ENCODE measurements at places on chromosomes 7 and 10.

DNA sequence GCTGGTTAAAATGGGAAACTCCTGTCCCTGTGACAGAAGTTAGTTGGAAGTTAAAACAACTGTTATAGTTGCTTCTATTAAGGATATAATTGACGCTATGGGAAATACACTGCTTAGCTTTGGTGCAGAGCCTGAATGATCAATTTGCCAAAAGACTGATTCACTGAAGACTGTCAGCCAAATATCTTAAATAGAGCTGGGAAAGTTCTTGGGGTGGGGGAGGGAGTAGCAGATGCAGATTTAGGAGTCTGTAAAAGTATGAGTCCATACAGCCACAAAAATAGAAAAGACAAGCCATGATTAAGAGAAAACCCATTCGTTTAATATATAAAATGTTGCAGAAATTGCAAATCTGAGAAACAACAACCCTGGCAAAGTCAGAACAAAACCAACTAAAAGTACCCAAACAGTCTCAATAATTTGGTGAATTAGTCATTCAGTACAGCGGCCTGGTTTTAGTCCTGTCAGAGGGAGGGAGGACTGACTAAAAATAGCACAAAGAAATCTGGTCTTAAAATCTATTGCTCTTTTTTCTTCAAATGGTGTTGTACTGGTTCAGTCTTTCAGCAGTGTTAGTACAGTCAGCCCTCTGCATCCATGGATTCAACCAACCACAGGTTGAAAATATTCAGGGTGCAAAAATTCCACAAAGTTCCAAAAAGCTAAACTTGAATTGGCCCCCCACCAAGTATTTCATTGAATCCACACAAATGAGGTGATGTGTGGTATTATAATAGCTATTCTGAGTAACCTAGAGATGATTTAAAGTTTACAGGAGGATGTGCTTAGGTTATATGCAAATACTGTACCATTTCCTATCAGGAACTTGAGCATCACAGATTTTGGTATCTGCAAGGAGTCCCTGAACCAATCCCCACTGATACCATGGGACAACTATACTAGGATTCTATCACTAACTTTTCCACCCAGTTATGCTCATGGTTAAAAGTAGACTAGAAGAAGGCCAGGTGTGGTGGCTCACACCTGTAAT, 30.0 kb downstream of the STK17A start:
- peak; percentile 25 for DNase-seq

DNA sequence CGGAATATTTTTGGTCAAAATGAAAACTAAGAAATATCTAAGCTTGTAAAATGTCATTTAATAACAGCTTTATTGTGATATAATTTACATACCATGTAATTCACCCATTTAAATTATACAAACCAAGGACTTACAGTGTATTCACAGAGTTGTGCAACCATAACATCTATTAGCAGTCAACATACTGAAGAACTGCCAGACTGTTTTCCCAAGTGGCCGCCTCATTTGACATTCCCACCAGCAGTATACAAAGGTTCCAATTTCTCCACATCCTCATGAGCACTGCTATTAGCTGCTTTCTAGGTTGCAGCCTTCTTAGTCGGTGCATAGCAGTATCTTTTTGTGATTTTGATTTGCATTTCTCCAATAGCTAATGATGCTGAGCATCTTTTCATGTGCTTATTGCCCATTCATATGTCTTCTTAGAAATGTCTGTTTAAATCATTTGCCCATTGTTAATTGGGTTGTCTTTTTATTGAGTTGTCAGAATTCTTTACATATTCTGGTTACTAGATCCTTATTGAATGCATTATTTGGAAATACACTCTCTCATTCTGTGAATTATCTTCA, 153.0 kb upstream of the FGFR2 start:
- peak; percentile 29 for DNase-seq

DNA sequence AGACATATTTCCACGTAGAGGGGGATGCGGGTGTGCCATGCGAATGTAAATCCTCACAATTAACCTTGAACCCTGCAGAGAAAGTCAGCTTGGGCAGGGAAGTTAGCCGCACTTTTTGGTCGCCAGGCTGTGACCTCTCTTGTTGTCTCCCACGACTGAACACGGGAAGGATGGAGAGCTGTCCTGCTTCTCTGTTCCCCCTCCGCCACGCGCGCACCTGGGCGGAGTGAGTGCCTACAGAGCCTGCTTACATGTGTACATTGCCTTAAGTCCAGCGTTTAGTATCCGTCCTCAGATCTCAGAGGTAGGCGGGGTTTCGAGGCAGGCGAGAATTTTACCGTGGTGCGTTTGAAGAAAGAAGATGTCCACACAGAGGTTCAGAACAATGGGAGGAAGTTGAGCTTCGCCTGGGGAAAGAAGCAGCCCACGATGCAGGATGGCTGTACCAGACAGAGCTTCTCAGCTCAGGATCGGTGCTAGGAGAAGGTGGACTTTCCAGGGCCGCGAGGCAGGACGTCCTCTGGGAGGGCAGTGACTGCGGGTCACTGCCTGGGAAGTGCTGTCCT, 482 bp upstream of the ERCC6 start:
- no peak for DNase-seq

GRCh38 chr10:28734938-28735759, 57.8 kb downstream of the BAMBI start:
- DNase-seq, result peak; percentile 86

GRCh38 chr7:70830060-70830395, 301.9 kb upstream of the GALNT17 start:
- DNase-seq, result no peak

DNA sequence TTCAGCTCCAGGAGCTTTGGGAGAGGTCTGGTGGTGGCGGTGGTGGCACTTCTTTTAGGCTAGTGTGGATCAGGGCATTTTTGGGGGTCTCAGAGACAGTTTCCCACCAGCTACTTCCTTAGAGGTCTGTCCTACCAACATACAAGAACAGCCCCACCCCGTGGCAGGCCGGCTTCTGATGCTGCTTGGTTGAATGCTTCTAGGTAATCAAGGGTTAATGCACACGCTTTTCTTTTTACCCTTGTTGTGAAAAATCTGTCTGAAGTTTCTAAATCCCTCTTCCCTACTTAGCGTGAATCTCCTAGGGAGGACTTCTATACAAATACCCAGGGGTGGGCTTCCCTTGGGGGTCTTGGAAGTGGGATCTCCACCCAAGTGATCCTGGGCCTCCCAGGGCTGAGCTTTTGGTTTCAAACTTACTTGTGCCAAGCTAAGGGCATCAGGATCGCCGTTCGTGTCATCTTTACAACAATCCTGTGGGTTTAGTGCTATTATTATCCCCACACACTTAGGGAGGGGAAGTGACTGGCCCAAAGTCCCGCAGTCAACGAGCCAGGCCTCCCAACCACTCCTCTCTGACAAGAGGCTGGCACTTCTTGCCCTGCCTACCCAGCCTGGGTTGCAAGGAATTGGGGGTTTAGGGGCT, 1.7 kb downstream of the SH2B2 start:
- DNase-seq, result no peak

DNA sequence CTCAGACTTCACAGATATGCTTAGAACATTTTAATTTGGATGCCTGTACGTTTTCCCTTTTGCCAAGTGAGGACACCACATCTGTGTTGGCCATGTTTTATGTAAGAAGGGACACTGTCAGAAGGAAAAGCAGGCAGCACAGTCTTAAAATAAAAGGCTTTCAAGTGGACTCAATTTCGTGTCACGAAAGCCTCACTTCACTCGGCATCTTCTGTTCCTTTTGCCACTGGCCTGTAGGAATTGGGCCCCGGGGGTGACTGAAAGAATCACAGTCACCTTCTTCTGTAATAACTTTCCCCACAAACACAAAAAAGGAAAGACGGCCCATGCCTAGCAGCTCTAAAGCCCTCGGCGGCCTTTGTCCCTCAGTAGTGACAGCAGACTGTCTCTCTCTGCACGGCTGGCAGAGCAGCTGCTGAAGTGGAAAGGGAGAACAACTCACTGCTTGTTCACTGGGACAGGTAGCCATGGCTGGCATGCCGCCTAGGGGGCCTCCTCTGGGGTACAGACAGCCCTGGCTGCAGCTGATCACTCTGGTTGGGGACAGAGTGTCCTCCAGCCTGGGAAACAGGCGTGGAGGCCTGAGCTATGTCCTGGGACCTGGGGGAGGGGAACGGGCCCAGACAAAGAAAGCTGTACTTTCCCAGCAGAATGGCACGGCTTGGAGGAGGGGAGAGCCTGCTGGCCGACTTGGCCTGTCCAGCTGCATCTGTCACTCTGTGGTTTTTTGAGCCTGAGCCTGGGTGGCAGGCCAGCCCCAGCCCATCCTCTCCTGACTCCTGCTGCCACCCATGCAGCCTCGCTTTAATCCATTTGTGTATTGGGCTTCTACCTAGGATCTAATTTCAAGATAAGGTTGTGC, 4.4 kb downstream of the RASSF4 start:
- DNase-seq, result peak; percentile 51

DNA sequence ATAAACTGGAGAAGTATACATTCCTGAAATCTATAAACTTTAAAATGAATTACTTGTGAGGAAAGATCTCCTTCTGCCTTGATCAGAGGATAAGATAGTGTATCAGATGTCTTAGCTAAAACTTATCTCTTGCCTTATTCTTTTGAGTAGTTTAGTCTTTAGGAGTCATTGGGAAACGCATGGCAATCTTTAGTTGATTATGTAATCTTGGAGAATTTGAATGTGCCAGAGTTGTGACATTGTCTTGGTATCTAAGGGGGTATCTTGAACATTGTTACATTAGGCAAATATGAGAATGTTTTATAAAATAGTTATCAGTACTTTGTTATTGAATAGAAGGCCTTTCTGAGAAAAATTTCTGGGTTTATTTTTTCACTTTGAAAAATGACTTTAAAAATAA, 61.6 kb upstream of the ADRA2A start:
- DNase-seq, result no peak

- DNase-seq, result no peak
Measured at GRCh38 chr10:90079819-90080218, 378.4 kb downstream of the KIF20B start.

GRCh38 chr7:7265081-7266075, 83.0 kb downstream of the C1GALT1 start:
- DNase-seq, result peak; percentile 54

DNA sequence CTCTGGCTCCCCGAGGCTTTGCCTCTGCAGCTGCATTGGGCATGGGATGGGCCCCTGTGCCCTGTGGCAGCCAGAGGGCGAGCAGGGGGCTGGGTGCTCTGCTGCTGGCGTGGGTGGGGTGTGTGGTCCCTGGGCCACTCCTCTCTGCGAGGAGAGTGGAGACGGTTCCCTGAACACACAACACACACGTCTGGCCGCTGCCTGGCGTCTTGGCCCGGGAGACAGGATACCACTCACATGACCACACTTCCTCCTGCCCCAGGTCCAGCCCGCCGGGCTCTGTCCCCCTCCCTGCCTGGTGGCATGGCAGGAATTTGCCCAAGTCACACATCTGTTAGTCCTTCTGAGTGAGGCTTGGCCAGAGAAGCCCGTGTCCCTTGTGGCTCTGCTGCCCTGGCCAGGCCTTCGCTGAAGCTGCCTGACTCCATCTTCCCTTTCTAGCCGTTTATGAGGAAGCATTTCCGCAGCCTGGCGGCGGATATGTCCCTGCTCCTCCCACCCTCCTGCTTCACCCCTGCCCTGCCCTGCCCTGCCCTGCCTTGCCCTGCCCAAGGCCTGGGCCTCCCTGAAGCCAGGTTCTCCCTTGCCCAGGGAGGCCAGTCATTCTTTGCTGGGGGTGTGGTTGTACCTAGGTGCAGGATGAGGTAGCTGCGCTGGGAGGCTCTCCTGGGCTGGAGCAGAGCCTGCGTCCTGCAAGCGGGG, 3.0 kb downstream of the BRI3 start:
- no peak for DNase-seq

- no peak for DNase-seq
Measured at GRCh38 chr10:100522107-100522801, 2.6 kb upstream of the SEC31B start.

GRCh38 chr7:20778063-20778721, 8.5 kb downstream of the SP8 start:
- no peak for DNase-seq

- no peak for DNase-seq
Measured at GRCh38 chr7:14016950-14017349, 27.5 kb upstream of the ETV1 start.

DNA sequence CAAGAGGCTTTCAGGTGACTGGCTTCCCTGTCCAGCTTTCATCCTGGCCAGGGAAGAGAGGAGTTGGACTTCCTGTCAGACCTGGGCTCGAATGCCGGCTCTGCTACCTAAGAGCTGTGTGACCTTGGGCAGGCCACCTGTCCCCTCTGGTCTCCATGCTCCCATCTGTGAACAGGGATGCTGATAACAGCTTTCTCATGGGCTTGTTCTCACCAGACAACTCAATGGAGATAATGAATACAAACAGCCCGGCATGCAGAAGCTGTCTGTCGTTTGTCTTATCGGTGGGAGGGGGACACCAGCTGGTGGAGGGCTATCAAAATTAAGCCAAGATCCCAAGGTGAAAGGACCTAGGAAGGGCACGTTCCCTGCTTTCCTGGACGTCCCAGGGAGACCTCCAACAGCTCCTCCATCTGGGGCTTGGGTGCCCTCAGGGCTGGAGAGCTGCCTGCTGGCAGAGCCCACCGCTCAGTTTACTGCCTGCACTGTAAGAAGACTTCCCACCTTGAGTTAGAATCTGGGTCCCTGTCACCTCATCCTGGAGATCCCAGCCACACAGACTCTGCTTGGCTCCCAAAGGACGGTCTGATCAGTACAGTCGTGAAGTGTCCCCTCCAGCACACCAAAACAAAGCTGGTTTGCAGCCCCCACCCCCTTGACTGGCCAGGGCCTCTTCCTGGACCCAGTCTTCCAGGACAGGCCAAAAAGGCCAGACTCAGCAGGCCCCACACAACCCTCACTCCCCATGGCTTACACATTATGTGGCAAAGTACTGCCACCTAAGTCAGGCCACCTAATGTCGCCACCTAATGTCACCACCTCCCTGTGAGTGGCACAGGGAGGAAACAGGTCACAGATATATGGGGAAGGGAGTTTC, 40.9 kb downstream of the PPIF start:
- no peak for DNase-seq

- no peak for DNase-seq
Measured at GRCh38 chr10:126950401-126951105, 45.3 kb downstream of the DOCK1 start.

DNA sequence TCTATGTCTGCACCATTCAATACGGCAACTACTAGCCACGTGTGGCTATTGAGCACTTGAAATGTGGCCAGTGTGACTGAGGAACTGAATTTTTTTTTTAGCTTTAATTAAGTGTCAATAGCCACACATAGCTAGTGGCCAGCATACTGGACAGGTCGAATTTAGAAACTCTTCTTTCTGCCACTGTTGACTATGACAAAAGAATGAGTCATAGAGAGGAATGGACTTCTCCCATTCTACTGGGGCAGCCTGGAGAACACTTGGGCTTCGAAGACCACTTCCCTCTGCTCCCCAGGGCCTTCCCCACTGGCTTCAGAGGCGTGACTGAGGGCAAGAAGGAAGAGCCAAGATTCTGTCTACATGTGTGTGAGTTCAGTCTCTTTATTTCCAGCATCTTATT, 137.5 kb downstream of the SNX10 start:
- no peak for DNase-seq

DNA sequence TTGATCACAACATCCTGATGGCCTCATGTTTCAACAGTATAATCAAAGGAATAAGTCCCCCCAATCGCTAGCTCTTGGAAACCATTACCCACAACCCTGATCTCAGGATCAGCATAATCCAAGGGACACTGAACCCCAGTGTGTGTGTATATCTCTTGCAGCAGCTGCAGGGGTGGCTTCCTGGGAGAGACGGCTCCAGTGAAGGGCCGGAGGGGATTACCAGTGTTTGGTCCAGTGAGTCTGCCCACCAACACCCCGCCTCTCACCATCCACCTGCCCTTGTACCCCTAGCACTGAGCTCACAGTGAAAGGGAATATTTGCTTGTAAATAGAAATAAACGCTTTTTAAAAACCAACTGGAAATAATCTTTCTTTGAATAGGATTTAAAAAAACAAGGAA, 63.1 kb downstream of the FAM53B start:
- no peak for DNase-seq

All from skeletal muscle cell (primary cell).